ENCODE measurements at places on chromosomes 12 and 14. TPM values are rescaled to one million over a fixed set of nuclear protein-coding genes. Genes with fewer than 3 reads are reported as not detected.

SYNDIG1L gene
- not detected for total RNA-seq

NKX2-1 gene
- total RNA-seq: not detected

AHNAK2 gene
- 3.7 TPM for total RNA-seq

TAS2R31 gene
- total RNA-seq: 1.1 TPM
